CD4-positive, alpha-beta T cell treated with Interleukin-10 for 1 hour (primary cell): ENCODE measurements at places on chromosomes 12 and 14.

DNA sequence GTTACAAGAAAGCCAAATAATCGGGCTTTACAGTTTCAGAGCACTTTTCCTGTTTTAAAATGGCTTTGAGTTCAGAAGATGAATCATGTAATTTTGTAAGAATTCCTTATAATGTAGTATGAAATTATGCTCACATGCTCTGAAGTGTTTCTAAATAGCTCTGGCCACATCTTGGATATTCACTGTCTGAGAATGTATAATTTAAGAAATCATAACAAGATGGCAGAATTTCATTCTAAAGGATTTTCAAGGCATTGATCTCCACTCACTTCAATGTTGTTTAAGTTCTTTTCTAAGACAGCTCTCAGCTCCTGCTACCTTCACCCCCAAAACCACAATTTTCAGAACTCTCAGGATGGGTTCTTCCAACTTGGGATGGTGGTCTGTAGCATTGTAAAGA lies 180.1 kb downstream of the DACT1 start:
- no peak for DNase-seq

GRCh38 chr12:104490850-104491249 lies 34.1 kb downstream of the CHST11 start:
- DNase-seq = peak; percentile 20

GRCh38 chr12:118494776-118495175 lies 118.4 kb downstream of the SUDS3 start:
- DNase-seq = no peak

GRCh38 chr12:49060237-49061156 lies at the start of gene KMT2D:
TSS of gene KMT2D (minus strand) at chr12:49060794. CDS start at chr12:49055324, 5,470 bp downstream.
- peak; percentile 91 for DNase-seq

- no peak for DNase-seq
Observed at GRCh38 chr14:90870950-90871604, 54.8 kb upstream of the TTC7B start.

GRCh38 chr12:72493407-72493806 lies 221.2 kb downstream of the TRHDE start:
- no peak for DNase-seq

DNA sequence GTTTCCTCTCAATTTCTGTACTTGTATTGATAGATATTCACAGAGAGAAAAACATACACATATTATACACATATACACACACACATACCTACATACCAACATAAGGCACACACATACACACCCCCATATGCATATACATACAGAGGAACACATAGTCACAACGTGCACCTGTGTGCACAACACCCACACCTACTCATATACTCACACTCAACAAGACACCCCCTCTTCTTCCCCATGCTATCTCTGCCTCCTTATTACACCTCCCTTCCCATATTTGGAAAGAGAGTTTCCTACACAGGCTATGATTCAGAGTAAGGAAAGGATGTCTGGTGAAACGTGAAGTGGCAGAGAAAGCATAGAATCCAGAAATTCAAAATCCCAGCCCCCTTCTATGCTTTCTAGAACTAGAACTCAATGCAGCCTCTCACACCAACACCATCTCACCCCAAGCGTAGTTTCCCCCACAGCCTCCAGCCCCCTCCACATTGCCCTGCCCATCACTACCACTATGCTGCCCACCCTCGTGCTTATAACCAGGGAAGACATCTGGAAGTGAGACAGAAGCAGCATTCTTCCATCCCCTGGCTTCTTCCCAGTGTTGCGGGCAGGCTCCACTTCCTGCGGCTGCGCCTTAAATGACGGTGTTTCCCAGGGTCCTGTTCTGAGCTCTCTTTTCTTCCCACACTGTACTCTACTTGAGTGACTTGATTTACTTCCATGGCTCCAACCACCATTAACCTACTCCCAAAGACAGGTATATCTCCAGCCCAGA lies 2.4 kb downstream of the RNASE8 start:
- DNase-seq = no peak

DNA sequence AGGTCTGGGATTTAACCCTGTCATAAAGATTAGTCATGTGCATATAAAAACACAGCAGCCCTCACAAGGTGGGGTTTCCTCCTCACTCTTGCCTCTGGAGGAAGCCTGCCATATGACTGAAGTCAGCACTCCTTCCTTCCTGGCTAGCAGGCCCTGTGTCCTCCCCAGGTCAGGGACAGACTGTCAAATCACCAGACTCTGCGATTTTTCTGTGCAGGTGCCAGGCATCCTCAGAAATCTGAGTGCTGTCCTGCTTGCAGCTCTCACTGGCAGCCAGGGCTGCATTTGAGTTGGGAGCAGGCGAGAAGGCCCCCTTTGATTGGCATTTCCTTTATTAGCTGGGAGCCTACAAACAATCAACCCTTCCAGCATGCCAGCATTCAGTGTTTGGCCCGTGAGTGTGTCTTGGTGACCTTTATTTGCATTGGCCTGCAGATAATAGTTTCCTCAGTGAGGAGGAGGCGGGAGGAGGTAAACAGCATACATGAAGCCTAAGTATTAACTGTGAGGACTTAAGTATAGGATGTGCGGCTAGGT lies 183.8 kb upstream of the ARHGAP5 start:
- no peak for DNase-seq

- no peak for DNase-seq
Observed at GRCh38 chr12:130920119-130920703, 33.5 kb upstream of the ADGRD1 start.

DNA sequence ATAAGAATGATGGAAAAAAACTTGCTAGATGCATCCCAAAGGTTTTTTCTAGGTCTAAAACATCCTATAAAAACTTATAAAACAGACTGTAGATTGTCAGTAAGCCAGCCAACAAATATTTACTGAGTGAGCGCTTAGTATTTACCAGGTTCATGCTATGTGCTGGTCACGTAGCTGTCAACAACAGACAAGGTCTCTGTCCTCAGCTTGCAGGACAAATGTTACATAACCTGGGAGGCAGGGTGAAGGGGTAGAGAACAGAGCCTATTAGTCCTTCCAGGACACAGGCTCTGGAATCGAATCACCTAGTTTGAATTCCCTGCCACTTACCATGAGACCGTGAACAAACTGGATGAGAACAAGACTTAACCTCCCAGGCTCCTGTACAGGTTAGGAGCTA lies 6.4 kb downstream of the NFYB start:
- DNase-seq = no peak

GRCh38 chr14:56487761-56488160 lies 91.8 kb upstream of the TMEM260 start:
- no peak for DNase-seq

GRCh38 chr14:67170660-67171059 lies 18.6 kb upstream of the GARIN2 start:
- no peak for DNase-seq

DNA sequence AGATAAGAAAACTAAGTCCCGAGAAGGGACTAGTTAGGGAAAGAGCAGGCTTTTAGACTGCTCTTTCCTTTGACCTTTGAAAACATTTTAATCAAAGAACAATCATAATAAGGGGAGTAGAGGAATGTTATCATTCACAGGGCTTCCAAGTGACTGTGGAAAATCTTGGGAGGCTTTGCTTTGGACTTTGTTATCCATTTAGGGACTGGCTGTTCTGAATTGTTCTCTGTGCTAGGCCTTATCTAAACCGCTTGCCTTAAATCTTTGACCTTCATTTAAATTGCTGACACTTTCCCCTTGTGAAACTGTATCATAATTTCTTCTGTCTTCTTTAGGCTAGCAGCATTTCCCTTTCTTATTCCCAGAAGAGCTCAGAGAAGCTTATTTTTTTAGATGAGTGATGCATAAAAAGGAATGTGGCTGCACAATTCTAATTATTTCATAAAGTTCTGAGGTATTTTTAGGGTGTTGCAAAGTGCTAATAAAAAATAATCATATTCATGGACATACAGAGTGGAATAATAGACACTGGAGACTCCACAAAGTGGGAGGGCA lies 9.5 kb upstream of the CALM1 start:
- no peak for DNase-seq

DNA sequence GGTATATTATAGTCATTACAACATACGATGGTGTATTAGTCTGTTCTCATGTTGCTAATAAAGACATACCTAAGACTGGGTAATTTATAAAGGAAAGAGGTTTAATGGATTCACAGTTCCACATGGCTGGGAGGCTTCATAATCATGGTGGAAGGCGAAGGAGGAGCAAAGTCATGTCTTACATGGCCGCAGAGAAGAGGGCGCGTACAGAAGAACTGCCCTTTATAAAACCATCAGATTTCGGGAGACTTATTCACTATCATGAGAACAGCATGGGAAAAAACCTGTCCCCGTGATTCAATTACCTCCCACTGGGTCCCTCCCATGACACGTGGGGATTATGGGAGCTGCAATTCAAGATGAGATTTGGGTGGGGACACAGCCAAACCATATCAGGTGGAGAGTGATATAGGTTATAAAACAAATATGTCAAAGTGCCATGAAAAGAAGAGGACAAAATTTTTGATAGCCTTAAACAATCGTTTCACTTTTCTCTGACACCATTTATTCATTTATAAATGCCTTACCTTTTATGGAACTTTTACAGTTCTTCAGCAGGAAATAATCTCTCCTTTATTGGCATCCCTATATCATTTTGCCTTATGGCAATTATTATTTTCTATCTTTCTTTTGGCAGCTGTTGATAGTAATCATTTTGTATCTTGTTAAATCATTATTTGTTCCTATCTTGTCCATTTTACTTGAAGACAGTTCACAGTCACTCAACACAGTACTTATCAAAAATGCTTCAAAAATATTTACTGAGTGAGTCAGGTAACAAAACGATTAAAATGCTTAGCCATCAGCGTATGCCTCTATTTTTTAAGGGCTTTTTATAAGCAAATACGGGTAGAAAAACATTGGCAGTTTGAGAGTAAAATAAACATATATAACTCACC lies 196.0 kb downstream of the RAD51B start:
- no peak for DNase-seq

- no peak for DNase-seq
Observed at GRCh38 chr12:27077586-27077985, 4.8 kb downstream of the C12orf71 start.

GRCh38 chr12:65631621-65632111 lies 192.6 kb upstream of the HMGA2 start:
- no peak for DNase-seq

- DNase-seq = no peak
Observed at GRCh38 chr14:79544698-79545070, 666.6 kb downstream of the DIO2 start.

- DNase-seq = no peak
Observed at GRCh38 chr14:94373708-94374107, 14.7 kb downstream of the SERPINA1 start.

GRCh38 chr14:25955772-25956171 lies 642.1 kb downstream of the NOVA1 start:
- DNase-seq = no peak

DNA sequence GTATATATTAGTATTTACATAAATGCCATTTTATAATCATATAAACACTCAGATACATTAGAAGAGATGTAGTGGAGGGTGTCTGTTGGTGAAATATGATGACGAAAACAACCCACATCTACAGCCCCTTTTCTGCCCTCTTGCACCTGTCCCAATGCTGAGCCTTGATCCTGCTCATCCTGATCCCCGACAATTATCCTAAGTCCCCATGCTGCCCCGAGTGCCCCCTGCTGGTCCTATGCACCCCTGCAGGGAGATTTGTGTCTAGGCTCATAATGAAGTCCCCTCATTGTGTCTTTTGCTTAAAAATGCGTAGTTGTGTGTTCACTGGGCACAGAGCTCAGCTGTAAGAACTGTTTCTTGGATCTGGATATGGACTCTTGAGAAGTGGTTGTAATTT lies 554.5 kb downstream of the TMEM121 start:
- no peak for DNase-seq

DNA sequence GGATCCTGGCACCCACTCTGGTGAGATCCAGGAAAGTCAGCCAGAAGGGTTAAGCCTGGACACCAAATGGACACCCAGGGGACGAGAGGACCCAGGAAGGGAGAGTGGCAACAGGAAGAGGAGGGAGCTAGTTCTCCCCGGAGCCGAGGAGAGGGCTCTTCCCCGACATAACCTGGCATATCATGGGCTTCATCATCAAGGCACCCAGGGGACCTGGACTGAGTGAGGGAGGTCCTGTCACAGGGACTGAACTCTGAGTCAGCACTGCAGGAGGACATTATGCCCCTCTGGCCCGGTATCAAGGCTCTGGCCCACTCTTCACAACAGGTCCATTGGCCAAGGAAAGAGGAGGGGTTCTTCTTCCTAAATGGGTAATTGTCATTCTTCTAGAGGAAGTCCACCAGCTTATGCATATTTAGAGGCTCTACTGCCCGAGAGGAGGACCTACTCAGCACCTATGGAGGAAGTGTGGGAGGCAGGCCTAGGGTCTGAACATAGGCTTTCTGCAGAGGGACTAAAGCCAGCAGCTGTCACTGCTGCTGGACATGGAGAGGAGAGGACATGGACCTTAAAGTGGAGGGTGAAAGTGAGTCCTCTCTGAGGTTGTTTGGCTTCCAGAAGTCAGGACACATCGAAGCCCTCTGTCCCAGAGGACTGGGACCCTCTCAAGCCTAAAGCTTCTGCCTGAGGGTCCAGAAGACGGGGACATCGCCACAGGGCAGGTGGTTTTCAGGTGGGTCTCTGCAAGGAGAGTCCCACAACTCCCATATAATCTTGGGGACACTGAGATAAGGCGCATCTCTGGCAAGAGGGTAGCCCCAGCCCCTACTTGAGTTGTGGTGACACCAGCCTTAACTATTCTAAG lies 18.6 kb downstream of the ISCA2 start:
- no peak for DNase-seq

DNA sequence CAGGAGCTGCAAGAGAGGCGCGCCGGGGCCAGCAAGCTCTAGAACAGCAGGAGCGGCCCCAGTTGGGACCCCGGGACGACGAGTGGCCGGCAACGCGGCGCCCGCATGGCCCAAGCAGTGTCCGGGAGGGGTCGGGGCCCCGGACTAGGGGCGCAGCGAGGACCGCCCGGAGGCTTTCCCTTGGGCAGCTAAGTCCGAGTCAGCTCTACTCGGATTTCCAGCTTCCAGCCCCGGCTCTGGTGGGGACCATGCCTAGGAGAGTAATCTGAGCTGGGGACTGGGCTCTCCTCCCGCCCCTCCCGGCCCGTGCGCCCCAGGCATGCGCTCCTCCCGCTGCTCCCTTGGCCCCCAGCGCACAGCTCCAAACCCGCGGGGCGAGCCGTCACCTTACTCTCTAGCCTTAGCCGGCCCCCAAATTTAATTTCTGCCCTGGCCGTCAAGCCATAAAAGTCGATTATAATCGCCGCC lies 41.6 kb upstream of the CAPRIN2 start:
- DNase-seq = no peak

DNA sequence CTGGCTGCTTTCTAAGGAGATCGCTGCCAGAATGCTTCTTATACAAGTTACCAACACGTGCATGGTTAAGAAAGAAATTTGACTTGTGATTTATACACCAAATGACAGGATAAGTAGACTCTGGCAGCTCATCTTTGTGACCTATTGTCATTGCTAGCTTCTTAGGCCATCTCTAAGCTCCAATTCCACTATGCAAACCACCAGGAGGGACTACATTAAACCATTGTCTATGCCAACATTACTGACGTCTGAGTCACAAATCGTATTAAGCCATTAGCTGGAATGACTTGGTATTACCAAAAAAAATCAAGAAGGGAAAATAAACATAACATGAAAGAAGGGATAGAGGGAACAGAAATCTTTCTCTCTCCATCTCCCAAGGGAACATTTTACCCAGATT lies 15.8 kb upstream of the VPS33A start:
- no peak for DNase-seq
